ENCODE measurements at places on chromosomes 4 and X.

DNA sequence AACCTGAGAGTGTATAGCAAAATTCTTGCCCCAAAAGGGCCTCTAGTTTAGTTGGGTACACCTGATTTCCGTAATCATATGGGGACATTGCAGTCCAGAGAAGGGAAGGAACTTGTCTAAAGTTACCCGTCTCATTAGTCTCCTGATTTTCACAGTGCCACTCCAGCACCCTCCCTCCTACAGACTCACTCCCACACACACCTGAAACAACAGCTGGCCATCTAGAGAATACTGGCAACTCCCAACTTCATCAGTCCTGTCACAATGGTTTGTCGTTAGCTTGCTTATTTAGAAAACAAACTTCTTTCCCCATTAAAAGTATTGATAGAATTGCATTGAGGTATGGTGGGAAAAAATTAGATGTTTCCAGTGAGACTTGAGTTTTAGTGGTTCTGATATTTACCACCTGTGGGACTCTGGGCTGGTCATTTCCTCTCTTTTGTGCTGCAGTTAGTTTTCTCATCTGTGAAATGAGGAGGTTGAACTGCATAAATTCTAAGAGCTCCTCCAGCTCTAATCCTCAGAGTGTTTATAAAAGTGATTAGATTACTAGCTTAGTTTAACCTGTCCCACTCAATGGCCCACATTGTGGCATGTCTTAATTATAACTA is 1.7 kb downstream of the IL13RA1 start:
- no peak for DNase-seq

GRCh38 chrX:71321731-71322130 is 20.2 kb downstream of the ITGB1BP2 start:
- no peak for DNase-seq

GRCh38 chrX:85992811-85993229 is 54.5 kb downstream of the CHM start:
- no peak for DNase-seq

DNA sequence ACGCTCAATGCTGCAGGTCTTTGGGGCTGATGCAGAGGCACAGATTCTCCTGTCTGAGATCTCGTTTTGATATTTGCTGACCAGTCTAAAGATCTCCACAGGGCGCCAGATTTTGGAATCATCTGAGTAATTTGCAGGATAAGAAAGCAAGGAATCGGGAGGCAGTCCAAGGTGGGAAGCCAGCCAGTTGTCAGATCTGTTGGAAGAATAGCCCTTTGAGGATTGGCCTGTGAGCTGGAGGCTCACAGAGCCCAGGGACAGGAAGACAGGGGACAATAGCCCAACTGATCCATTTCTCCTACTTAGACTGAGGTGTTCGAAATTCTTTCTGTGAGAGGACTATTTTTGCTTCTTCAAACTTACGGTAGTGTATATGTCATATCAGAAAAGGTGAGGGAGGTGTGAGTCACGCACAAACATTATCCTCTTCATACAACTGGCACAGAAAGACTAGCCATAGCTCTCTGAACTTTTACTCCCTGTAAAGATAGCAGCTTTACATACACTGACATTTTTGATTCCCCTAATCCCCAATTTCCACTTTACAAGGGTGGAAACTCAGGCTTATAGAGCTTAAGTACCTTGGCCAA is 8.8 kb downstream of the DIPK2B start:
- DNase-seq = no peak

- no peak for DNase-seq
Measured at GRCh38 chr4:67776746-67777145, 22.6 kb upstream of the GNRHR start.

GRCh38 chr4:63790377-63790776 is 618.9 kb downstream of the TECRL start:
- no peak for DNase-seq

DNA sequence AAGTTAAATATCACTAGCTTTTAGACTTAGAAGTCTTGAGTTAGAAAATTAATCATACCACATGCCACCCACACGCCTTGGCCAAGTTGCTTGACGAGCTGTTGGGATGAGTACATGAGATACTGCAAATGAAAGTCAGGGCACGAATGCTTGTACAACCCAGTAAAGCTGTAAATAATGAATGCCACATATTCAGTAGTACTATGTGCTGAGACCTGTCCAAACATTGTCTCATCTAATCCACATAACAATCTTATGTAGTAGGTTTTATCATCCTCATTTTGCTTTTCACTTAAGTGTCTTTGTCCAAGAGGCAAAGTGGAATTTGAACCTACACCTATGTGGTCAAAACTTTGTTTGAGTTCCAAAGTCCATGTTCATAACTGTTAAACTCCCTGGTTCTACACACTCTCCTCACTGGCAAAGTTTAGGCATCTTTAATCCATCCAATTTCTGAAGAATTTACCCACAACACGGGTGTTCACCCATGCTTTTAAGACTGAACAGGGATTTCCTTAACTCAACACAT is 74.1 kb downstream of the LDB2 start:
- no peak for DNase-seq

GRCh38 chr4:141041021-141041476 is 92.2 kb downstream of the RNF150 start:
- DNase-seq = no peak

GRCh38 chr4:151955721-151956380 is 195.0 kb upstream of the GATB start:
- DNase-seq = no peak

- DNase-seq = no peak
Measured at GRCh38 chr4:42643685-42644084, 13.2 kb downstream of the ATP8A1 start.

DNA sequence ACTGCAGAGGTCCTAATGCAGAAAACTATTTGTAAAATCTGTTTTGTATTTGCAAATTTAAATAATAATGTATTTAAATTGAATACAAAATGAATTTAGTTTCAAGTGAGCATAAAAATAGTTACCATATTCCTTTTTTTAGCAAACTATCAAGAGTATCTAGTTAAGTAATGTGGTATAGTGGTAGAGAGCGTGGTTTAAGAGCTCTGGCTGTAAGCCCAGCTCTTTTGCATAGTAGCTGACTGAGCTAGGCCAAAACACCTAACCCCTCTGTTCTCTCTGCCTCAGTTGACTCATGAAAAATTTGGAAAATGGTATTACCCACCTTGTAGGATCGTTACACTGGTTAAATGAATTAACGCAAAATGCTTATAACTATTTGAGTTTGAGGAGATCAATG is 18.1 kb upstream of the ADAD1 start:
- no peak for DNase-seq

DNA sequence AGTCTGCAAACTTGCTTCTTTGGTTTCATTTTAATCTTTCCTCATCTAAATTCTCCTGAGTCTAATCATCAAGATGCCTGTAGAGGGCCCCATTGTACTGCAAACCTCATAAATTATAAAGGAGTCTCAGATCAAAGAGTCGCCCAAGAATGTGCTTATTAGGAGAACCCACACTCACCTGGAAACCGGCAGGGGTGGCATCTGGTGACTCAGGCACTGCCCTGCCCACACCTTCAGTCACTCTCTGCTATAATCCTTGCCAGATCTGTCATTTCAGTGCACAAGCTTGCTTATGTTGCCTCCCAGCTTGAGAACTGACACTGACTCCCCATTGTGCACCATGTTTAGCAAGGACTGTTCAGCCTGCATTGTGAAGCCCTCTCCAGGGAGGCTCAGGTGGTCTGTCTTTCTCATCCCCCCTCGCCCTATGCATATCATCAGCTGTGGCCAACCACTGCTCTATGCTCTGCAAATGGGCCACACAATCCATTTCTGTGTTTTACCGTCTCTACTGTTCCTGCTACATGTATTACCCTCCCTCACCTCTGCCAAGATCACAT is 12.4 kb downstream of the EPGN start:
- DNase-seq = no peak

GRCh38 chr4:61827907-61828391 is 627.8 kb downstream of the ADGRL3 start:
- no peak for DNase-seq
